ENCODE measurements at places on chromosomes 5 and 9. TPM values are rescaled to one million over a fixed set of nuclear protein-coding genes. Genes with fewer than 3 reads are reported as not detected.

DNA sequence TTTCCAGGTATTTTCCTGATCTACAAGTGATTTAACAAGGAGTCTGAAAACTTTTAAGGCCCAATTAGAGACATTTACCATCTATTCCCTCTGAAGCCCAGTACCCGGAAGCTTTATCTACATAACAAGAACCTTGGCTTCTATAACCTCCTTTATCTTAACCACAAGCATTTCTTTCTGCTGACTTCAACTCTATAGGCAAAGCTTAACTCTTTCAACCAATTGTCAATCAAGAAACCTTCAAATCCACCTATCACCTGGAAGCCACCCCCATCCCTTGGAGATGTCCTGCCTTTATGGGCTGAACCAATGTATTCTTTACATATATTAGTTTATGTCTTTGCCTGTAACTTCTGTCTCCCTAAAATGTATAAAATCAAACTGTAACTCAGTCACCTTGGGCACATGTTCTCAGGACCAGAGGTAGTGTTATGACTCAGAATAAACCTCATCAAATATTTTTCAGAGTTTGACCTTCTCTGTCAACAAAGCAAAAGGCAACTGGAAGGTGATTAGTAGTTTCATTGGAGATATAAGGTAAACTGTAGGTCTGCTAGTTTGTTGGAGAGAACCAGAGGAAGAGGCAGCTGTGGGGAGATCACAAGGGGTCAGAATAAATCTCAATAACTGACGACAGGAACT, 13.0 kb upstream of the RIMOC1 start:
- DNase-seq = no peak

DNA sequence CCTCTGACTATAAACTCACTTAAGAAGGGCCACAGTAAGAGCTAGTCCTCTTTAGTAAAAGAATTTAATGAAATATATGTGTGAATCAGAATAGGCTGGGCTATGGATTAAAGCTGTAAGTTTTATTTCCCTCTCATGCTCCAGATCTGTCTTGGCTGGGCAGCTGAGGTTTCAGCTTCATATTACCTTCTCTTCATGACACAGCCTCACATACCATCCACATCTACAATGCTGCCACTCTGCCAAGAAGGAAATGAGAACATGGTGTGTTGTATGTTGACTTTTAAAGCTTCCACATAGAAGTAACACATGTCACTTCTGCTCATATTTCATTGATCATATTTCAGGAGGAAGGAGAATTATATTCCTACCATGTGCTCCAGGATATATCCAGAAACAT, 776.0 kb upstream of the ACO1 start:
- DNase-seq = no peak

CCL28 gene
- 1.4 TPM for total RNA-seq

GKAP1 gene
- total RNA-seq = 6.1 TPM

IL7R gene
- total RNA-seq = 0.57 TPM

DNA sequence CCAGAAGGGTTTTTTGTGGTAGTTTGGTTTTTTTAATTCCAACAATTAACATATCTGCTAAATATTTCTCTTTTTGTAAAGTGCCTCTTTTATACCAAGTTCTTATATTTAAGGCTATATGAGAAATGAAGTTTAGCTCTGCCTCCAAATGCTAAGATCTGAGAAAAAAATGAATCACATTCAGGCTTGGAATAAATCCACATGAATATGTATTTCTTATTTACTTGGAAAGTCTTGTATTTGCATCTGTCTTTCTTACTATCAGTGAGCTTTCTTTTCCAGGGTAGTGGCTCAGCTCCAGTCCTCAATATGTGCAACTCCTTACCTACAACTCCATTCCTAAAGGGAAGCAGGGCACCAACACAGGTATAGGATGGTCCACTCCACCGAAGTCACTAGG, 127.9 kb downstream of the GLIS3 start:
- DNase-seq = no peak

MYMK gene
- 0.34 TPM for total RNA-seq

DROSHA gene
- 125 TPM for total RNA-seq

ZFP62 gene
- total RNA-seq = 35.7 TPM

- DNase-seq = no peak
Observed at GRCh38 chr9:134914501-134914834, 3.2 kb downstream of the FCN1 start.

LRRC19 gene
- total RNA-seq = not detected

GRCh38 chr9:79300068-79300467, 271.7 kb upstream of the TLE4 start:
- DNase-seq = no peak

GRCh38 chr5:129382921-129383672, 77.0 kb upstream of the ADAMTS19 start:
- no peak for DNase-seq

SCAI gene
- total RNA-seq = 25.6 TPM

- no peak for DNase-seq
Observed at GRCh38 chr9:27540502-27540901, 10.9 kb upstream of the MOB3B start.

DNA sequence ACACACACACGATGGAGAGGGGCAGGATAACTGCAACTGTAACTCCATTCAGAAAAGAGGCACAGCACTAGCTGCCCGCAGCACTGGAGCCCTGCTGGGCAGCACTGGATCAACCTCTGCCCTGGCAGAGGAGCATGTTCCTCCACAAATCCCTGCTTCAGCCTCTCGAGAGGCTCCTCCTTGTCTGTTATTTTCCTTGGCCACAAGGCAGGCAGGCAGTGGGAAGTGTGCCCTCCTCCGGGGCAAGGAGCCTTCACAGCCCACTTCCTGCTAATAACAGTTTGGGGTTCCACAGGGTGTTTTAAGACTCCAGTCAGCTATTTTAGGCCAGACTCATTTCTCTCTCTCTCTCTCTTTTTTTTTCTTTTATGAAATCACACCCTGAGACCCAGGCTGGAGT, 11.8 kb downstream of the FXN start:
- no peak for DNase-seq

DNA sequence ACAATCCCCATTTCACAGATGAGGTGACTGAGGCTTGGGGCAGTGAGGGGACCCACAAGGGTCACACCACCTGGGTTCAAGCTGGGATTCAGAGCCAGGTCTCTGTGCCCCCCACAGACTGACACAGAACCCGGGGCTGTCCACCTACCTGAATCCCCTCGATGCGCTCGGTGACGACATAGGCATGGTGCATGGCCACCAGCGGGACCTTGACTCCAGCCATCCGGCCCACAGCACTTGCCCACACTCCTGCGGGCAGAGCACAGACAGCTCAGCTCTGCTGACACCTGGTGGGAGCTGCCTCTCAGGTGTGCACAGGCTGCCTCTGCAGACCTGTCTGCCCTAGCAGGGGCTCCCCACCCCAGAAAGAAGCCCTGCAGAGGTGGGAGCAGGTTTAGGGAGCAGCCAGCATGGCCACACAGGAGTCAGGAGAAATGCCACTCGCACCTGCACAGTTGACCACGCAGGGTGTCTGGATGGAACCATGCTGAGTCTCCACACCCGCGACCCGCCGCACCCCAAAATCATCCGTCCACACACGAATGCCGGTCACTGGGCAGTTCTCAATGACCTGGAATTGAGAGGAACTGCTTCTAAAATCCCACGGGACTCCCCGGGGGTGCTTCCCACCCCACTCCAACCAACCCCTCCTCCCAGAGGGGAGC, 8.4 kb downstream of the SARDH start:
- no peak for DNase-seq

DNA sequence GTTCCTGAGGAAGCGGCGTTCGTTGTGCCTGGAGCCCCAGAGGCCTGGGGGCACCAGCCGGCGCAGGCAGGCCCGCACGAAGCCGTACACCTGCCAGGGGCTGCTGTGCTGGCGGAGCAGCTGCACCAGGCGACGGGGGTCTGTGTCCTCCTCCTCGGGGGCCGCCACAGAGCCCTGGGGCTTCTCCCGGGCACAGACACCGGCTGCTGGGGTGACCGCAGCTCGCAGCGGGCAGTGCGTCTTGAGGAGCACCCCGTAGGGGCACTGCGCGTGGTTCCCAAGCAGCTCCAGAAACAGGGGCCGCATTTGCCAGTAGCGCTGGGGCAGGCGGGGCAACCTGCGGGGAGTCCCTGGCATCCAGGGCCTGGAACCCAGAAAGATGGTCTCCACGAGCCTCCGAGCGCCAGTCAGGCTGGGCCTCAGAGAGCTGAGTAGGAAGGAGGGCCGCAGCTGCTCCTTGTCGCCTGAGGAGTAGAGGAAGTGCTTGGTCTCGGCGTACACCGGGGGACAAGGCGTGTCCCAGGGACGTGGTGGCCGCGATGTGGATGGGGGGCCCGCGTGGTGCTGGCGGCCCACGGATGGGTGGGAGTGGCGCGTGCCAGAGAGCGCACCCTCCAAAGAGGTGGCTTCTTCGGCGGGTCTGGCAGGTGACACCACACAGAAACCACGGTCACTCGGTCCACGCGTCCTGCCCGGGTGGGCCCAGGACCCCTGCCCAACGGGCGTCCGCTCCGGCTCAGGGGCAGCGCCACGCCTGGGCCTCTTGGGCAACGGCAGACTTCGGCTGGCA, 1.3 kb downstream of the TERT start:
- no peak for DNase-seq

DNA sequence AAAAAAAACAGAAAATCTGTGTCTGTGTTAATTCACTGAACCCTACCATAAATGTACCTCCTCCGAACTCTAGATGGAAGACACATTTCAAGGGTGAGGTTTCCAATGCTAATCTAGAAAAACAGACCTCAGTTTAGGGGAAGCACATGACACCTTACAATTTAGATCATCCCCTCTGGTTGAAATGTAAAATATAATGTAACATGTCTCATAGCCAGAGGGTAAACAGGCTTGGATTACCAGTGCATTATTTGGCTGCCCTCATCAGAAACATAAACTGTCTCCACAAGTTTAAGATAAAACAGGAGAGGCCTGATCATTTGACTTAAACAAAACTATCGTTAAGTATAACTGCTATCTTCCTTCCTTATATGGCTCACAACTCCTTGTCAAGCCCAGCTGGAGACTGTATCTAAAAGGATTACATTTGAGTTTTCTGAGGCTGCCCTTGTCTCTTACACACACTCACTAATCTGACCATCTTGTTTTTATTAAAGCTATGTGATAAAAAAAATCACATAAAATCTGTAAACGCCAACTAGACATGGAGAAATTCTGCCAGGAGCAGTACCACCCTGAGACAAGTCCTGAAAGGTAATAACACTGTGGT, 105.7 kb downstream of the LURAP1L start:
- no peak for DNase-seq

DNA sequence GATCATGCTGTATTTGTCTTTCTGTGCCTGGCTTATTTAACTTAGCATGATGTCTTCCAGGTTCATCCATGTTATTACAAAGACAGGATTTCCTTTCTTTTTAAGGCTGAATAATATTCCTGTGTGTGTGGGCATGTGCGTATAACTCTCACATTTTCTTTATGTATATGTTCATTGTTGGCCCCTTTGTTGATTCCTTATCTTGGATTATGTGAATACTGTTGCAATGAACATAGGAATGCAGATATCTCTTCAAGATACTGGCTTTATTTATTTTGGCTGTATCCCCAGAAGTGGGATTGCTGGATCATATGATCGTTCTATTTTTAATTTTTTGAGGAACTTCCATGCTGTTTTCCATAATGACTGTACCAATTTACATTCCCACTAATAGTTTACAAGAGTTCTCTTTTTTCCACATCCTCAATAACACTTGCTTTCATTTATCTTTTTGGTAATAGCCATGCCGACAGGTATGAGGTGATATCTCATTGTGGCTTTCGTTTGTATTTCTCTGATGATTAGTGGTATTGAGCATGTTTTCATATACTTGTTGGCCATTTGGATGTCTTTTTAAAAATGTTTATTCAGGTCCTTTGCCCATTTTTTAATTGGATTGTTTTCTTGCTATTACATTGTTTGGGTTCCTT, 38.0 kb downstream of the CREBRF start:
- DNase-seq = no peak

DNA sequence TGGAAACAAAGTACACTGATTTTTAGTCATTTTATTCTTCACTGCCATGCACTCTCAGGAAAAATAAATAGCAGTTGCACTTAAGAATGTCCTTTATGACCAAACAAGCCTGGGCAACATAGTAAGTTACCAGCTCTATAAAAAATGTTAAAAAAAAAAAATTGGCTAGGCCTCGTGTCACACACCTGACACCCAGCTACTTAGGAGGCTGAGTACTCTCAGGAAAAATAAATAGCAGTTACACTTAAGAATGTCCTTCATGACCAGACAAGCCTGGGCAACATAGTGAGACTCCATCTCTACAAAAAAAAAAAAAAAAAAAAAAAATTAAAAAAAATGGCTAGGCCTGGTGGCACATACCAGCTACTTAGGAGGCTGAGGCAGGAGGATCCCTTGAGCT, 304.6 kb downstream of the SLCO4C1 start:
- no peak for DNase-seq

DNA sequence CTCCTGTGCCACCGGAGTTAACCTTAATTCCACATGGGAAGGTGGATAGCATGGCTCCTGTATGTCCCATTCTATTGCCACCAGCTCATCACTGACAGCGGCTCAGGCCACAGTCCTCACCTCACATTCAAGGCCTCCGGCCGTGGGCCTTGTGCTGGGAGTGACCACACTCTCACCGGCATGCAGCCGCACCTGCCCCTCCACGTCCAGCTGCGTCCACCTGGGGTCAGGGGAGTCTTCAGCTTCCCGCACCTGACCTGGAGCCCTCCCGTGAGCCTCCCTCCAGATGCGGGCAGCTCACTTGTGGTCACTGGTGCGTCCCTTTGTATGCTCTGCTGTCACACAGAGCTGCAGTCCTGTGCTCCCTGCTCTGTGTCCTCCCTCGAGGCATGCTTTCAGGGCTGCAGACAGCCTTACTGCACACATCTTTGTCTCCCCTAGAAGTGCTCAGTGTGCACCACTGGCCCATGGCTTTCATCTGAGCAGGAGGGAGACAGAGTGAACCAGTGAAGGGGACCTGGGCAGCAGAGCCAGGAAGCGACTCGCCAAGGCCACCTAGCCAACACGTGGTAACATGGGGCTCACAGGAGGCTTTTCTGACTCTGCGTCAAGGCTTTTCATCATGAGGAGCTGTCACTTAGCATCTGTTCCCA, 210.1 kb downstream of the ERCC6L2 start:
- no peak for DNase-seq

- DNase-seq = no peak
Observed at GRCh38 chr5:96940586-96940985, 4.7 kb downstream of the LNPEP start.

GRCh38 chr5:180467028-180467975, 26.9 kb upstream of the CNOT6 start:
- no peak for DNase-seq

- no peak for DNase-seq
Observed at GRCh38 chr5:37792975-37793631, 46.7 kb downstream of the GDNF start.

DNA sequence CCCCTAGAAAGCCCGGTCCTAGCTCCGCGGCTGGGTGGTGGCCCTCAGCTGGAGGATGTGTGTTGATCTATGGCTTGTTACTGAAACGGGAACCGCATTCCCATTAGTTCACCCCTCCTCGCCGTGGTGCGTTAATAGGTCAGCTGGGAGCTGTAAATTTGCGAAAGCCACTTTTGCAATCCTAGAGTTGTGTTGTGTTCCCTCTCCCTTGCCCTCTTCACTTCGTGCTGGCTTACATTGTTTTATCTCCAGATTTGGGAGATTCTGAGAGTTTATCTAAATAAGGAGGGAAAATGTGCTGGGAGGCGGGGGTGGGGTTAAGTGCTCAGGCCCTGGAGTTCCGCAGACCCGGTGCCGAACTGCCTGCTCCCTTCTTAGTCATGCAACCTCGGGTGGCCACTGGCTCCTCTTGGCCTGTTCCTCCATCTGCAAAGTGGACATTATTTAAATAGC, 62.8 kb downstream of the HMCN2 start:
- DNase-seq = no peak

All from WTC11 (cell line).